ENCODE measurements at places on chromosomes 2 and 18.

DNA sequence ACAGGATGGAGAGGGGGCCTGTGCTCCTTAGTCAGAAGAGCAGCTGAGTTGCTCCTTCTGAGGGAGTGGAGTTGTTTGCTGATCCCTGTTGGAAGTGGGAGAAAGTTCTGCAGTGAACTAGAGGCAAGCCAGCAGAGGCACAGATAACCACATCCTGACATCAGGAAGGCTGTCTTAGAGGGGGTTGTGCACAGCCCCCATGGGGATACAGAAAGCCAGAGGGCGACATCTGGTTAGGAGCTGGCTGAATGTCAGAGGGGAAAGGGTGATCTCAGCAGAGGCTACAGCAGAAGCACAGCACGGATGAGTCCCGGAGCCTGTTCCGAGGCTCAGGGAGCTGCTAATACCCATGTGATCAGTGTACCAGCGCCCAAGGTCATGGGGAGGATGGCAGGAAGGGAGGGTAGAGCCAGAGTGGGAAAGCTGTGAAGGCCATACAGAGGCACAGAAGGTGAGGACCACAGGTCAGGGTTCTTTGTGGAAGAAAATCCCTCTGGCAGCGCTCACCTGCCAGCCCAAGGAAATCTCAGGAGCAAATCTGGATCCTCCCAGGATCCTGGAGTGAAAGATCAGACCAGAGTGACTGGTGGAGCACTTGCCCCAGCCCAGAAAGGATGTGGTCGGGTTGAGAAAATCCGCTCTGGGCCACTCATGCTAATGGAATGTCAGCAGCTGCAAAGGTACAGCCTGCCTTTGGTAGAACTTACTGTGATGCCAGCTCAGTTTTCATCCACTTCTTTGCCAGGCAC lies 111.8 kb downstream of the STPG4 start:
- no peak for DNase-seq

DNA sequence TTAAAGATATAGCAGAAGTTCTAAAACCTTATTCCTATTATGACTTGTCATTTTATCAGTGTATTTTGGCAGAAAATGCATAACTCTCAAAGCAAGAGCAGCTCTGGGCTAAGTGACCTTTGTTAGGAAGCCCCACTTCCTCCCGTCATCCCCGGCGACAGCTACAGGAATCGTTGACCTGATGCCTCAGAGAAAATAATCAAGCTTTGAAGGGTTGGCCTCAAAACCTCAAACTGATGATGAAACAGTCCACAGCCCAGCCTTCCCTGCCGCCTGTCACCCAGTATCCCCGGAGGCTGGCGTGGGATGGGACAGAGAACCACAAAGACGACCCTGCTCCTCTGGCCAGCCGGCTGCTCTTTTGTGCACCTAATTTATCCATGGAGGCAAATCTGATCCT lies 65.3 kb downstream of the KCNF1 start:
- DNase-seq, result no peak

DNA sequence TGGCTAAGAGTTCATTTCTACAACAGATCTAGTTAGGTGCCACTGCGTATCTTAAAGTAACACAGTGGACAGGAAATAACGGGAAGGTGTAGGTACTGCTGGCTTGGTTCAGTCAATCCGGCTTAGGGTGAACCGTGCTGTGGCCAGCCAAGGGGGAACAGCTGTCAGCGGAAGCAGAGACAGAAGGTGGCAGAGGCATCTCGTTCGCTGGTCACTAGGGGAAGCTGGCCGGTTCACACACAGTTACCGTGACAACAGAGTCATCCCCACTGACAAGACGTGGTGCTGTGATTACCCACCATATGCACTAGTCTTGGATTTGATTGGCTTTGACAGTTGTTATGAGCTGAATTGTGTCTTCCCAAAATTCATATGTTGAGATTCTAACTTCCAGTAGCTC lies 58.8 kb upstream of the HDAC4 start:
- no peak for DNase-seq

- DNase-seq, result no peak
Measured at GRCh38 chr2:128608921-128609880, 290.5 kb upstream of the HS6ST1 start.

DNA sequence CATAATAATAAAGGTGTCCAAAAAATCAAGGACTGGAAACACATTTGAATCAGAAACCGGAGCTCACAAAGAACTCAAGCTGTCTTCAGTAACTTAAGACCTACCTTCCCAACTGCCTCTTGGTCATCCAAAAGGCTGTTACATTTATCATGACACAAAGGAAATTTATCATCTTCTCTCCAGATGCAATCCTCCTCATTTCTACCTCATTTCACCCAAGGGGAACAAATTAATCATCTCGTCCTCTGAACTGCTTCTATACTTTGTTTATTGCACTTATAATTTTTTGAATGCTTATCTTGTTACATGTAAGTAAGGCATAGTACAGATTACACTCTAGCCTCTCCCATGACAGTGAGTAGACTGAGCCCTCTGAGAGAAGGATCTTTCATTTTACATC lies 105.1 kb upstream of the RGPD4 start:
- no peak for DNase-seq

DNA sequence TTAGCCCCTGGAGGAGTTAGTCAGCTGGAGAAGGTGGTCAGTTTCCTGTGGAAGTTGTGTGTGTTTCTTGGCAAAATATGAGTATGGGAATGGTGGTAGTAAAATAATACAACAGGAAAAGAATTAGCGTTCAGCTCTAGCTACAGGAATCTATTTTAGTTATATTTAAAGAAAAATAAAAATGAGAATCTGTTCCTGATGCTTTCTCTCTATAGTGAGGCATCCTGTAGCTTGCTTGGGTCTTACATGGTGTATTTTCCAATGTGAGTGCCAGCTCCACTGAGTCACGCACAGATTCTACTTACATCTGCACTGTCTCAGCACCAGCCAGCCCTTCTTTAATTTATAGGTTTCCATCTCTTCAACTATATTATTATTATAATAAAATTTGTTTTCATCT lies 132.2 kb downstream of the BIRC6 start:
- DNase-seq, result no peak

GRCh38 chr18:2889761-2890192 lies 43.0 kb downstream of the EMILIN2 start:
- no peak for DNase-seq

DNA sequence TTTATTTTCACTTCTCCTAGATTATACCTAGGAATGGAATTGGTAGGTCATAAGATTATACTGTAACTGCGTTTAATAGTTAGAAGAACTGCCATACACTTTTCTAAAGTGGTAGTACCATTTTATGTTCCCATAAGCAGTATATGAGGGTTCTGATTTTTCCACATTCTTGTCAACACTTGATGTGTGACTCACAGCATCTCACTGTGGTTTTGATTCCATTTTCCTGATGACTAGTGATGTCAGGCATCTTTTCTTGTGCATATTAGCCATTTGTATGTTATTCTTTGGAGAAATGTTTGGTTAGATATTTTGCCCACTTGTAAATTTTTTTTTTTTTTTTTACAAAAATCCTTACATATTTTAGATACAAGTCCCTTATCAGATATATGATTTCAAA lies 2.3 kb downstream of the DCAF17 start:
- DNase-seq, result no peak

GRCh38 chr18:63788447-63789096 lies 13.4 kb downstream of the SERPINB7 start:
- no peak for DNase-seq

DNA sequence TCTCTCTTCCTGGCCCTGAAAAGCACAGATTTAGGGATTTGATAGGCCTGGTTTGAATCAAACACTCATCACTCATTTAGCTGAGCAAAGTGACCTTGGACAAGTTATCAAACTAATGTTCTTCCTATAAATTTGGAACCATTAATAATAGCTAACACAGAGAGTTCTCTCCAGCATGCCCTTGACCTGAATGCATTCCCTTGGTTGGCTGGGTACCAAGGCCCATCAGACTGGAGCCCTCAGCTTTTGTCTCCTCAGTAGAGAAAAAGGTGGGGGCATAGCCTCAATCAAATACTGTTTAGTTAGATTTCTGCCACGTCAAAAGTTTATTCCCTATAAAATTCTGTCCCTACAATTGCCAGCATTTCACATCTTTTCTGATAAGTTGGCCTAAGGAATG lies 13.8 kb upstream of the MRPL19 start:
- DNase-seq, result no peak

- DNase-seq, result no peak
Measured at GRCh38 chr18:79426376-79427300, 30.9 kb downstream of the NFATC1 start.

- DNase-seq, result no peak
Measured at GRCh38 chr2:208266936-208267335, 881 bp downstream of the PIKFYVE start.
